Activated T-cell treated with anti-CD3 and anti-CD28 coated beads, Interleukin-2, amount 50 U/mL, for 48 hours (primary cell): ENCODE measurements at places on chromosomes 6 and 20.
A peak's percentile ranks its signal among the peaks of the same experiment; 100 is the strongest.

- no peak for DNase-seq
These were observed 86.2 kb downstream of the TFAP2C start for GRCh38 chr20:56715309-56715708.

- DNase-seq: no peak
These were observed 34.7 kb downstream of the PLAGL1 start for GRCh38 chr6:143973097-143973966.

- DNase-seq: peak; percentile 32
These were observed 507.3 kb upstream of the CITED2 start for GRCh38 chr6:139881728-139882211.

GRCh38 chr6:10884245-10884972 is 2.4 kb upstream of the SYCP2L start:
- no peak for DNase-seq

DNA sequence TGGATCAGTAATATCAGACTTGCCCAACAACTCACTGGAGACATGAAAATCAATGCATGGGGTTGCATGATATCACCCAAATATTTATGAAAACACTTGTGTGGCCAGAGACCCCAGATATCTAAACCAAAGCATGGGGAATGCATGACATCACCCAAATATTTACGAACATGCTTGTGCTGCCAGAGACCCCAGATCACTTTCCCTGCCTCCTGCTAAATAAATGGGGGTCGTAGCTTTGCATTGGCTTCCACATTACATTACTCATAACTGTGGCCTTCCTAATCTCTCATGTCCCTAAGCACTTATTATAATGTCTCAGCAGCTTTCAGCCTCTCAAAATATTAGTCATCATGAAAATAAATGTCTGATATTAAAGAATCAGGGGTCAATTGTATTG is 838.0 kb upstream of the DEFB115 start:
- no peak for DNase-seq

GRCh38 chr20:1676650-1677049 is 19.1 kb upstream of the SIRPG start:
- no peak for DNase-seq

DNA sequence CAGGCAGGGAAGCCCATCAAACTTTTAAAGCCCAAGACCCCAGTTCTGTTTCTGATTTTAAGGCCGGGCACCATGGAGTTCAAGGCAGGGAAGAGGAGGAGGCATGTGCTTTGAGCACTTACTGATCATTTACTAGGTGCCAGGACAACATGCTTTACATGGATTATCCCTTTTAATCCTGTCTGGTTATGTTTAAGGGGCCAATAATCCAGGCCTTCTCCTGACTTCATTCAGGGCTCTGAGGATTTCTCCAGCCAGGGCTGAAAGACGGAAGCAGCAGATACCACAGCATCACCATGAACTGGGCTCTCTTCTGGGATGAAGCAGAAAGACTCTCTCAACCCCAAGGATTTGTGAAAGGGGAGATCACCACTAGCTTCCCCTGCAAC is 4.1 kb downstream of the CCND3 start:
- DNase-seq: no peak

- no peak for DNase-seq
These were observed 45.4 kb upstream of the SPTLC3 start for GRCh38 chr20:12963416-12963815.

GRCh38 chr6:52186480-52186879 is 305 bp downstream of the IL17A start:
- DNase-seq: no peak

- DNase-seq: no peak
These were observed 28.2 kb downstream of the TBC1D32 start for GRCh38 chr6:121305957-121306607.

DNA sequence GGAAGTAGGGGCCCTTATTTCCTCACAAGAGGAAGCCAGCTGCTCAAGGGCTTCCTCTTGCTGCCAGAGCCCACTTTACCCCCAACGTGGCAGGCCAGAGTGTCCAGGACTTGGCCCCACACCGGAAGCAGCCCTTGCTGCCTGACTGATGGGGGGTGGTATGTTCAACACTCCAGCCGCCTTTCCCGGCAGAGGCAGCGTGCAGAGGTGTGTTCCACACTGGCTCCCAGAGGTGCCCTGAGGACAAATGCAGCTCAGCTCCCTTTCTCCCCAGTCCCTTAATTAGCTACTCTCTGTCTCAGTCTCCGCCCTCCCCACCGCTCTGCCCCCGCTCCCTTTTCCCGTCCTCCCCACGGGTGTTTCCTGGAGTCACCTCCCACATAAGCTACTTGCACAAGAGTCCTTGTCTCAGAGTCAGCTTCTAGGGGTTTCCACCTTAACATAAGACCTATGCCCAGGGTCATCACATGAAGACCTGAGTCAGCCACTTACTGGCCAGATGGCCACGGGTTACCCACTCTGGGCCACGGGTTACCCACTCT is 61.7 kb upstream of the SHLD1 start:
- no peak for DNase-seq

DNA sequence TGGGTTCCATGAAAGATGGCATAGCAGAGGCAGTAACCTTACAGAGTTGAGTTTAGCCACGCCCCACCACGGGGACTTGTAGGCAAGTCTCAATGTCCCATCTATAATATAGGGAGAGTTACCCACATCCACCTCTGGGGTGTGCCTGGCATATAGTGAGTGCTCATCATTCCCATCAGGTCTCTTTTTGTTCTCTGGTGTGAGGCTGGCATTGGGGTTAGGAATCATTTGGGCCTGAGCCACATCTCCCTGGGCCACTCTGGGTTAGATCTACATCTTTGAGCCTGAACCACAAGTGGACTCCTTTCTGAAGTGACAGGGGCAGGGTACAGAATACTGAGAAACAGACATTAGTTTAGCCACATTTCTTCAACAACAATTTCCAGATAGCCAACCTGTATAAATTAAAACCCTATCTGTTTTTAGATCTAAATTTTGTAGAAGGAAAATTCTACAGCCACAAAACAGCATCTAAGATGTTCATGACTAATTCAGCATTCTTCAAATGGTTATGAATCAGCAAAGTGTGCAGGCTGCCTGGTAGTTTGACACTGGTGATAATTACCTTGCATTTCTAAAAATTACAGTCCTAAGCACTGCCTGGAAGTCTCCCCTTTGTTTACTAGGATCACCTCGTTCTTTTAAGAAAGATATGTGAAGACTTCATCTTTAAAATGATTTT is 20.1 kb downstream of the RNF24 start:
- DNase-seq: peak; percentile 45

DNA sequence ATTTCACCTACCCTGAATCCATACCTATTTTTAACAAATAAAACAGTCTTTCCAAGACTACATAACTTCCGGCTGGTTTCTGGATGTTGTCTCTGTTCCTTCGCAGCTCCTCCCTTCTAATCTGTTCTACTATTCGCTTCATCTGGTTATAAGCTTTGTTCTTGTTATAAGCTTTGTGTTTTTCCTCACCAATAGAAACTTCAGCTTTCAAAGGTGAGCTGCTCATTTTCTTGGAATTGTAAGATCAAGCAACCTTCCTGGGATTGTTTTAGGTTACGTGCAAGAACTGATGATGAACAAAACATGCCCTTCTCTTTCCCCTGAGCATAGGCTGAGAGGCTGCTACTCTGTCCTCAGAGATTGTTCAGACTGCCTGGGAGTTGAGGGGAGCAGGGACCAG is 2.1 kb downstream of the GFOD1 start:
- DNase-seq: no peak

DNA sequence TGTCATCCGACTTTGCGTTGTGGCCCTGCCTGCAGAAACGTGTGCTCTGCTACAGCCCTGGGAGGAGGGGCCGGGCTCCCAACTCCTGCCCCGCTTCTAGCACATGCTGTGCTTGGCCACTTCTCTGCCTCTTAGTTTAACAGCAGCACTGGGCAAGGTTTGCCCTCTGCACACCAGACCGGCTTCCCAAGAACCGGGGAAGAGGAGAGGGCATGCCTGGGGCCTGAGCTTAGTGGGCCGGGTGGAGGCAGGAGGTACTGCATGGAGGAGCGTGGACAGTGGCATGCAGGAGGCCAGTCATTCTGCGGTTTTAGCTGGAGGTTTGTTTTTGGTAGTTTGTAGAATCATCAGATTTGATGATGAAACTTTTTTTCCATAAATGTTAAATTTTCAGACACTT is 45.5 kb downstream of the CEP43 start:
- DNase-seq: no peak

DNA sequence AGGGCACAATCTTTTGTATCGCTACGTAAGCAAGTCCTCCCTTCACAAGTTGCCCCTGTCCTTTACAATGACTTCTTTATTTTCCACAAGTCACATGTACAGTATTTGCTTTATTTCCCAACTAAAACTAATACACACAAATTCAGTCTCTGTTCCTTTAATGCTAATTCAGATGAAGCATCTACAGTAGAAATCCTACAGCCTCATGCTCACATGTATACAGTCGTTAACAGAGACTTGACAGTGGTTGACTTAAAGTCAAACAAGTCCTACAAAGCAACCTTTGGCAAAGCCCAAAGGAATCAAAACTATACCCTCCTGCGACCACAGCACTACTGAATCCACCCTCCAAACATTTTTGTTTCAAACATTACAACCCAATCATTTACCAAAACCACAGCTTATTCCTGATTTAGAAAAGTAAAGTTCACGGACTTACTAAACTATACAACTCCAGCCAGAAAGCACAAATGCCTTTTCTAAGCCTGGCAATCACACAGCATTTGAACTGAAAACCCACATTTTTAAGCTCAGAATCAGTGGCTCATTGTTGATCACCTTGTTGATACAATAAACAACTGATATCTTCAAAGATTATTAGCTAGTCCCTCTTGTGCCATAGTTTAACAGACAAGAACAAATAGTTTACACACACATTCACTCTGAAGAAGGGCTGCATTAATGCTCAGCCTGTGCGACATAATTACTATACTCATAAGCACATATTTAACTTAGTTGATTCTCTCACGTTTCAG is 70.9 kb upstream of the NHSL1 start:
- no peak for DNase-seq

GRCh38 chr20:9615766-9616454 is 101.5 kb downstream of the LAMP5 start:
- DNase-seq: no peak

DNA sequence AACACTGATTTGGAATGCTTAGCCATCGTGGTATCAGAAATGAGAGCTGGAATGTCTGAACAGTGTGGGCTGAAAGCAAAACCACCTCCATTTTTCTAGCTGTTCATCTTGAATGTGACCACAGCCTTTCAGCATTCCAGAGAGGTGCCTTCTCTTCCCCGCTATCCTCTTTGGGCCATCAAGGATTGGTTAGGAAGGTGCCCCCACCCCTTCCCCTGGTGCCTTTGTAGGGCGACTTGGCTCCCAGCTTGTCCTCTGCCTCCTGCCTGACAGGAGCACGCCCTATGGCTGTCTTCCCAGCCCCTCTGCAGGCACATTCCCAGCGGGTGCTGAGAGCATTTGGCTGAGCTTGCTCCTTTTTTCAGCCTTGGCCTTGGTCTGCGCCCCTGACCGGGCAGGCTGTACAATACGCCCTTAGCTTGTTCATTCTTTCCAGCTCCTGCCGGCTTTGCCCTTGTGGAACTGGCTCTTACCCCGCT is 97.5 kb downstream of the ARMC2 start:
- no peak for DNase-seq

GRCh38 chr20:58558486-58559367 is 43.5 kb upstream of the APCDD1L start:
- DNase-seq: no peak

DNA sequence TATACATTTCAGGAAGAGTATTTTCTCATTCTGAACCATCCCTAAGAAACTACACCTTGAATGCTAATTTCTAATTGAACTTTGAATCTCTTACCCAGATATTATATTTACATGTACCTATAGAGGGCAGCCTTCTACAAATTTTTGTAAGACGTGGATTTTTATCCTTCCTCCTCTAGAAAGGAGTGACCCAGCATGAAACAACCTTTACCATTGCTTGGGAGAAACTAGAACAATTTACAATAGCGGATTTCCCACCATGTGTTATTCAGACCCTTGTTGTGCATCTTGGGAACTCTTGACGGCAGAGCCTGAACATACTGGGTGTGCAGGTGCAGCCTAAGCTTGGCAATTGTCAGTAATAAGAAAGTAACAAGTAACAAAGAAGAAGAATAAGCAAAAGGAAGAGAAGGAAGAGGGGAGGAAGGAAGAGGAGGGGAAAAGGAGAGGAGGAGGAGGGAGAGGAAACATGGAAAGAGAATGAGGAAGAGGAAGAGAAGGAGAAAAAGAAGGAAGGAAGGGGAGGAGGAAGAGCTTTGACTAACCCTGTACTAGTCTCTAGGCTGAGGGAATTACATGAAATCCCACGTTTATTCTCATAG is 10.8 kb upstream of the TAAR1 start:
- DNase-seq: peak; percentile 19

- no peak for DNase-seq
These were observed 720 bp downstream of the PCED1A start for GRCh38 chr20:2839732-2840137.

DNA sequence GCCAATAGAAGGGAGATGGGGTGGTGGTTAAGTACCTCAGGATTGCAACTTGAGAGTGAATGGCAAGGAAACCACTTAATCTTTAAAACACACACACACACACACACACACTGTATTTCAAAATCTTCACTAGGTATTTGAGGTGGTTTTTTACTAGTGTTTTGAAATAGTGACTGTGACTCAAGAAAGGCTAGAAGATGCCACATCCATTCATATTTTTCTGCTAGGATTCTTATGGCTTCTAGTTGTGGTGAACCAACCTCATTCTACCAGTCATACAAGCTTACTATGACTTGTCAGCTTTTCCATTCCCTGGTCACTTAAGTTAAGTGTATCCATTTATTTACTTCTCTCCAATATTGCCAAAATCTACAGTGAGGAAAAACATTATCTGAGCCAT is 519.4 kb upstream of the JAG1 start:
- no peak for DNase-seq

DNA sequence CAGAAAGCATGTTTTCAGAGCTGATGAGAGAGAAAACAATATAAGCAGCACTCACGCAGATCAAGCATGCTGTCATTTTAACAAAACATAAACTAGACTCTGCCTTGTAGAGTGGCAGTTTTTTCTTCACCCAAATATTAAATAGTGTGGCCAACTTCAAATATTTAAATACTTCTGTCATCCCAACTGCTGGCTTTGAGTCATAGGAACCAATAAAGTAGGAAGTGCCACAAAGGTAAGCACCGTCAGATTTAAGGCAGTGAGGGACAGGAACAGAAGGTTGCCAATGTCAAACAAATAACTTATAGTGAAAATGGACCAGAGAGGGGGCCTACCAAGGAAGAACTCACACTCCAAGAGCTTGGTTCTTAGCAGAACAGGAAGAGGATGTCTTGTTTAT is 222.2 kb downstream of the PKHD1 start:
- DNase-seq: no peak

DNA sequence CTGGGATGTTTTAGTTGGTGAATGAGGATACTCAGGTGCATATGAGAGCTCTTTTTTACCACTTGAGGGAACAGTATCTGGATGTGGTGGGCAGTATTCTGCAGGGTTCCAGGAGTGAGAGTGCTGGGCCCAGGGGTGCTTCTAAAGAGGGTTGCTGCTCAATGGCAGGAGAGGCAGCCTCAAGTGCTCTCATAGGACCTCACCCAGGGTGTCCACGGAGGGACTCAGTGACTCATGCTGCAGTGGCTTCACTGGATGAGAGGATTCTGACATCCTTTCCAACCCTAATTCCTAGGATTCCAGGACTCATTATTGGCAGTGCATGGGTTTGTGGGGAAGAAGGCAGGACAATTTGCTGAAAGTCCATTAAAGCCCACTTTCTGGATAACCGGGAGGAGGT is 176.6 kb upstream of the FERMT1 start:
- no peak for DNase-seq
